ENCODE measurements at places on chromosomes 16 and 17.

DNA sequence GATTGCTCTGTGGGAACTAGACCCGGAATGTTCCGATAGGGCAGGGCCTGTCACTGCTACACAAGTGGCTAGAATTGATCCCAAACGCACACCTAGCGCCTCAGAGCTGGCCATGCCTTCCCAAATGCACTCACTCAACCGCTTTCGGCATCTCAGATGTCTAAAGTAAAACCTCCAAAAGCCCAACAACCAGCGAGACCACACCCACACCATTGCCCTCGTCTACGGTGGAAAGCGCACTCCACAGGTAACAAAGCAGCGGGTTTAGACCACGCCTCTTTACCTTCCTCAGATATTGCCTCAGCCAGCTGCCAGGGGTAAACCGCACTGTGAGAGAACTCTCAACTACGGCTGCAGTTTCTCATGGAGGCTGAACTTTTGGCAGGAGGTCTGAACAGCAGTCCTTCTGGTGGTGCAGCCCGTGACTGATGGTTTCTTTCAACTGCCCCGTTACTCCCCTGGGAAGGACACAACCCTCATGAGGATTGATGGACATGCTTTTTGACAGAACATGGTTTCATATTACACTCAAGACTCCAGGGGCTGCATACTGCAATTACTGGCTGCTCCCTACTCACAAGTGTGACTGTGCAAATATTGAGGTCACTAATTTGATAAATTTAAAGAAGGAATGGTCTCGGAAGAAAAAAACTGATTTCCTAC is 34.5 kb downstream of the USP7 start:
- no peak for DNase-seq

GRCh38 chr17:81538651-81539570 is 10.7 kb downstream of the FSCN2 start:
- no peak for DNase-seq

GRCh38 chr17:66975614-66976378 is 11.3 kb downstream of the CACNG4 start:
- DNase-seq, result no peak

- DNase-seq, result no peak
These were observed 50.9 kb upstream of the SDK2 start for GRCh38 chr17:73695035-73695738.

GRCh38 chr16:85471469-85472431 is 141.4 kb upstream of the GSE1 start:
- no peak for DNase-seq

Data from substantia nigra (tissue), 51 donors.